ENCODE measurements at places on chromosomes 5 and 9.
A peak's percentile ranks its signal among the peaks of the same experiment; 100 is the strongest.

DNA sequence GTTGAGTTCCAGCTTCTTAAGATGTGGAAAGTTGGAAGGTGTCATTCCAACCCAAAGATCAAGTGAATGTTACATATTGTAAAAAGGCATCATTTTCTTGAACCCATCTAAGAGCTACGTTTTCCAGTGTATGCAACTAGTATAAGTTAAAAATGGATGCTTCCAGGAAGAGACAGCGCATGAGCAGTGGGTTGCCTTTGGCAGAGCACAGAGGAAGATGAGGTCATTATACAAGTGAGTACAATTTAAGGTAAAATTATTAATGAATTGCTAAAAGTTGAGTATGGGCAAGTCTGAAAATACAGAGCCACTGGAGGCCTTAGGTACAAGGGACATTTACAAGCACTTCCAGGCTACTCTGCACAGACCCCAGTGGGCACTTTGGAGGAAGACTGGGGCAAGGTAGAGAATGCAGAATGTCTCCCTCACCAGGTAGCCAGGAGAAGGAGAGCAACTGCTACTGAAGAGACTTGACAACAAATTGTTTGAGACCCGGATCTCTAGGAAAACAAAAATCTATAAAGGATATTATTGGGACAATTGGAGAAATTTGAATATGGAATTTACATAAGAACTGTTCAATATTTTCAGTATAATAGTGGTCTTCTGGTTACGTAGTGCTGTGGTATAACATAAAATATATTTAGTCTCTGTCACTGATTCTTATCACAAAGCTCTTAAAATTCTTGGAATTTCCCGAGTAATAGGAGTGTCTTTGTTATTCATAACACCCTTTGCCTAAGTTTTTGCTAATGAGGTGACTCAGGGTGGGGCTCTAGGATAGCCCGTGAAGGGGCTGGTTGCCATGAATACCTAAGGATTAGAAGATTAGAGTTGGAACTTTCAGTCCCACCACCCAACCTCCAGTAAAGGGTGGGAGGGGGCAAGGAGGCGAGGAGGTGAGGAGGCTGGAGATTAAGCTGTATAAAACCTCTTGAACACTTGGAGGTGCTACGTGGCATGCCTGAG lies 129.9 kb upstream of the FER start:
- no peak for DNase-seq

GRCh38 chr5:88884608-88884877 lies 1.6 kb upstream of the MEF2C start:
- no peak for DNase-seq

- no peak for DNase-seq
These were observed 234.6 kb downstream of the PARP8 start for GRCh38 chr5:50900952-50901510.

DNA sequence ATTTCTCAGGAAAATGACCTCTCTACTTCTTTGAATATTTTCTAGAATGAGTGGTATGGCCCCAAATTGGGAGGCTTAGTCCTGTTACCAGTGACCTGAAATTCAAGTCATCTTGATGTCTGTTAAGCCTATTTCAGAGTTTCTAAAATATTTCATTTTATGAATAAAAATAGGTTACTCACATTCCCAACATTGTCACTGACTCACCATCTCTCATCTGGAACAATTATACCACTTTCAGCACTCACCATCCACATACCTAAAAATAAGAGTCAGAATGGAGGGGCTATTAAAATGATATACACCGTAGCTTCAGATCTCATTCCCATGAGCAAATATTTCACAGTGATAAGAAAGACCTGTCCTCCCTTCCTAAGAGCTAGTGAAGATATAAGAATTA lies 71.8 kb downstream of the KIAA1958 start:
- no peak for DNase-seq

- DNase-seq = no peak
These were observed 3.8 kb downstream of the NDUFA8 start for GRCh38 chr9:122155796-122156195.

GRCh38 chr5:139658928-139659667 lies 10.9 kb downstream of the CXXC5 start:
- no peak for DNase-seq

DNA sequence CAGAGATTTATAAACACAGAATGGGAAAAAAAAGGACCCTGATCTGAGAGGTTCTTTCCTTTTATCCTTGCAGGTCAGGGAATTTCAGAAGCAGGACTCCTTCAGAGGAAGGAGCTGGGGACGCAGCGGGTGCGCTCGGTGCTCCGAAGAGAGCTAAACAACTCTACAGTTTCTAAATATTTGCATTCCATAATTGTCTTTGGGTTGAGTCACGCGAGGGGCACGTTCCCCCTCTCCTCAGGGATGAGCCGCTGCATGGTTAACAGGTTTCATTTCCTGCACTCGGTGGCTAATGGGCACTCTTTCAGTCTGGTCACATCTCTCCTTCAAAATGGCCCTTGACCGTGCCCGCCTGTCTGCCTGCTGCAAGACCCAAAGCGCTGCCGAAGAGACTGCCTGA lies 165.0 kb upstream of the HMHB1 start:
- DNase-seq = no peak

DNA sequence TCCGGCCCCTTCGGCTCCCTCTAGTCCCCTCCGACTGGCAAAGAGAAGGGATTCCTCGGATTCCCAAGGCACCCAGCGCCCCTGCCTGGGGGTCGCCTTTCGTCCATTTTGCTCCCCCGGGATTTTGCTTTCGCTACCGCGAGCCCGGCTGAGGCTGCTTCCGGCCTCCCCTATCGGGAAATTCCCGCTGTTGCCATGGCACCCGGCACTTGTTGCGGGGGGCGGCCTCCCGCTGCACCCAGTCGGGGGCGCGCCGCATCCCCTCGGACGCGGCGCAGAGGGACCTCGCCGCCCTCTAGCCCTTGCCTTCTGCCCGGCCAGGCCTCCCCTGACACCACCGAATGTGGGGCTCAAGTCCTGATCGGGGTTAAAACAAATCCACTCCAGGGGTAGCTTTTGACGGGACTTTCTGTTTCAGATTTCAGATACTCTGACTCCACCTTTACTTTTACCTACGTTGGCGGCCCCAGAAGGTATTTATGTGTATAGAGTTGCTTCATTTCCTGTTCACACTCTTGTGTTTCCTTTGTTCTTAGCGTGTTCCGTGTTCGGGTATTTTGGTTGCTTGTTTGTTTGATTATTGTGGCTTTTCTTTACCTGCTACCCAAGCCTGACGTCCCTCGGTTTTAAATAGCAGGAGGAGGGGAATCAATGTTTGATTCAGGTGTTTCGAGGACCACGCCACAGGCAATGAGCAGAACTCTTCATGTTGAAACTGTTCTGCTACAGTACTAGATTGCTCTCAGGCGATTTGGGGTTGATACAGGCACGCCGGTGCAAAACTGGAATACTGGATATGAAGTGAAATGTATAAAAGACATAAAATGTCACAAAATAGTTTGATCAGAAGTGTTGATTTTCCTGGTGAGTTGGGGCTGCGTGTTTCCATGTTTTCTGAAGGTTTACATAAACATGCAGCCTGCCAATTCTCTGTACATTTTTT lies 1.5 kb downstream of the PARP8 start:
- peak; percentile 86 for DNase-seq

GRCh38 chr5:84383816-84384603 lies 670 bp downstream of the EDIL3 start:
- DNase-seq = no peak

- DNase-seq = no peak
These were observed 107.6 kb upstream of the PITX1 start for GRCh38 chr5:135141303-135142268.

DNA sequence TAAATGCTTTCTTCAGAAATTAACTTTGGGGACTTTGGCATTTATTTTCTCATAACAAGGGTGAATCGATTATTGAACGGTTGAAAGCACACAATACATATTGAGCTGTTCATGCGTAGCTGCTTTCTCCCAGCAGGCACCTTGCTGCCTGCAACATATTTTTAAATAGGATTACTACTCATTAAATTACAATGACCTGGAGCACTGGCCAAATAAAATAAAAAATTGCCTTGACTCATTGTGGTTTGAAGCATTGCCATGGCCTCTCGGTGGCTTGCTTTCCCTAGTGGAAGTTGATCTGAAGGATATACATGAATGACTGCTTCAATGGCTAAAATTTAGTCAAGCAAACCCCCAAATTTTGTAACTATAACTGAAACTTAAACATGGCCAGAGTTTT lies 181.6 kb upstream of the NUDT12 start:
- DNase-seq = no peak

GRCh38 chr9:19074836-19075235 lies 25.6 kb downstream of the RRAGA start:
- no peak for DNase-seq

DNA sequence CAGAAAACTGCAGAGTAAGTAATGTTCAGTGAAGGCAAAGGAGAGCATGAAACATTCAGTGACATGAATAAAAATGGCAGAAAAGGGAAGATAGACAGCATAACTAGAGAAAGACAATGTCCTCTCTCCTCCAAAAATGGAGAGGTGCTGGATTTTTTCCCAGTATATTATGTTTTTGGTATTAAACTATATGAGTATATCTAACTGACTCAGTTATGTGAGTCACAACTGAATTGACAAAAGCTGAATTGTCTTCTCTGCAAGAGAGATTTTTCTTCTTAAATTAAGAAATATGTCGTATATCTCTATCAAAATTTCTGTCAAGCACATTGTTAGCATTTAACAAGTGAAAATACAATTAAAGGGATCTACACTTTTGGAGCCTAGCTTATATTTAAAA lies 375.1 kb downstream of the CHSY3 start:
- no peak for DNase-seq

DNA sequence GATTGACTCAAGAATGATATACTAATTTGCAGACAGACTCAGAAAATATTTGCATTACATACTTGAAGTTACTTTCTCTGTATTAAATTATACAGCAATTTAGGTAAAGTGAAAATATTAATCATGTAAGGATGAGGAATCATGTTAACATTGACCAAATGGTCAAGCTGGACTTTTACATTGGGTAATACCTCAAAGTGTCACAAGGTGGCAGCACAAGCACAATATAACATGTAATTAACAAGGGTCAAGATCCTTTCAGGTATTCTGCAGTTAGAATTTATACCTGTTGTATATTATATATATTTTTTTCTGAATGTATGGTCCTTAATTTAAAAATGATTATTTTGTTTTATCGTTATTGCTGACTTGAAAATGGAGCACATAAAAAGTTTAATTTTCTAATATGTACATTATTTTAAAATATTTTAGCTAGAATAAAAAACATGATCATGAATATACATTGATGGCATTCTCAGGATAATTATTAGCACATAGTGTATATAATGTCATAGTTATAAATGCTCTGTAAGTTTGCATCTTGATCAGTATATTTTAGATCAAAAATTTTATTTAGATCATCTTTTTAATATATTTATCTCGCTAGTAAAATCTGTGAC lies 8.6 kb downstream of the HAPLN1 start:
- peak; percentile 48 for DNase-seq

GRCh38 chr5:7846327-7846726 lies 4.6 kb downstream of the CFAP90 start:
- DNase-seq = no peak

GRCh38 chr9:108671176-108671575 lies 184.6 kb downstream of the ACTL7B start:
- DNase-seq = no peak

DNA sequence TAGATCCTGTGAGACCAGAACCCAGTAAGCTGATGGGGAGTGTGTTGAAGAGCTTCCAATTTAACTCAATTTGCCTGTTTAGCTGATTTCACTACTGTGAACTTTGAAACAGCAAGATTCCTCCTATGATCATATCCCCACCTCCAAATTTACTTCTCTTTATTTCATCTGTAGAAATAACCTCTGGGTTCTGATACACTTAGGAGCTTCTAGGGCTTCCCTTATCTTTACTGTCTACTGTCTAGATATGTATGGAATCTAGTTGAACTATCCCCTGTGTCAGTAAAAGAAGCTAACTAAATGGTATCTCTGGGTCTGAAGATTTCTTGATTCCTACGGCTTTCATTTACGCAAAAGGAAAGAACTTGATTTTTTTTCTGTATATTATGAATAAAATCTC lies 116.8 kb downstream of the GCNT1 start:
- no peak for DNase-seq

DNA sequence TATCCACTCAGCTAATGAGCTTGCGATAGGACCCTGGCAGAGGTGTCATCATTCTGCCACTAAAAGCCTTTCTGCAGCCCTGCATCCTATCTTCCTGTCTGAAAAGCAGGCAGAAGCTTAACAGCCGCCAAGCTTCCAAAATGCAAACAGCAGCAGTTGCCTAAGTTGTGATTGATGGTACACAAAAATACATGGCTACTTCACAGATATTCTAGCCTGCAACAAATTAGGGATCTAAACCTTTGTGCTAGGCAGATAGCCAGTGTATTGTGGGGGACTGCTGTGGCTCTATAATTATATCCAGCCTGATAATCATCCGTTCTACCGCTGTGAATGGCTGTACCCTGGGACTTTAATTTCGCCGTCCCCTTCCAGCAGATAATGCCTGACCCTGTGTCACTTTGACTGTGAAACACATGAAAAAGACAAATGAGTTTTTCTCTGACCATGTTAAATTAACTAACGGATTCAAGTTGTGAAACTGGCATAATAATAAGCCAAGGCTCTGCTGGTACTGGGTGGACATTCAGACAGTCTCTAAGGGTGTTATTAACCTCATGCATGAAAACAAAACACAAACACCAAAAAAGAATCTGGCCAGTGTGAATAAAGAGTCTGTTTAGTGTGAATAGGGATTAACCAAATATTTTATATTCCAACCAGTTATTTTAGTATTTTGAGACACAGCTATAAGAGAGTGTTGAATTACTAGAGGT lies 45.9 kb downstream of the SEMA6A start:
- DNase-seq = no peak

- DNase-seq = no peak
These were observed 8.5 kb upstream of the ITGA1 start for GRCh38 chr5:52779213-52779612.

DNA sequence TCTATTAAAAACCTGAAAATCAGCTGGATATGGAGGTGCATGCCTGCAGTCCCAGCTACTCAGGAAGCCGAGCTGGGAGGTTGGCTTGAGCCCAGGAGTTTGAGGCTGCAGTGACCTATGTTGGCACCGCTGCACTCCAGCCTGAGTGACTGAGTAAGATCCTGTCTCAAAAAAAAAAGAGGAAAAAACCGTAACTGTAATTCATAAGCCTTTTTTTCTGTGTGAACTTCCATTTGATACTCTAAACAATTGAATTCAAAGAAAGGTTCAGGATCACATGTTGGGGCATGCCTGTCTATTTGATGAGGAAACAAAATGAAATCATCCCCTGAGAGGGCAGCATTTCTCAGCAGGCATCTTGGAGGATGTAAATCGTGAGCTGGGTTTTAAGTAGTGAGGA lies 38.8 kb downstream of the ITGA2 start:
- no peak for DNase-seq

DNA sequence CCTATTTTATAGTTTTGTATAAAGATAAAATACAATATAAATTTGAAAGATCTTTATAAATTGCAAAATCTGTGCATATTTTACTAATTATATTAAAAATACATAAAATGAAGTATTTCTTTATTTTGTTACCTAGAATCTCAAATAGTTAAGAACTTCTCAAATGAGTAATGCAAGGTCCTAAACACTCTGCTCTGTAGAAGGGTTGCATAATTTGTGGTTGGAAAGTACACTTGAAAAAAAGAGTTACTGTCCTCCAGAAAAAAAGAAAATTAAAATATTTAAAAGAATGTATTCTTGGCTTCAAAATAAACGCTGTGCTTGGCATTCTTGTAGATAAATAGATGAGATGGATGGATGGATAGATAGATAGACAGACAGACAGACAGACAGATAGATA lies 428.8 kb upstream of the CDH6 start:
- no peak for DNase-seq

GRCh38 chr9:125650271-125650737 lies 56.7 kb downstream of the MAPKAP1 start:
- peak; percentile 49 for DNase-seq

- no peak for DNase-seq
These were observed 6.6 kb downstream of the FLT4 start for GRCh38 chr5:180642779-180643178.
